ENCODE measurements at places on chromosomes 5 and 9.
A peak's percentile ranks its signal among the peaks of the same experiment; 100 is the strongest.

GRCh38 chr9:109887079-109887478 is 107.1 kb downstream of the PALM2AKAP2 start:
- DNase-seq = no peak

- no peak for DNase-seq
These were observed 284.4 kb downstream of the PIK3R1 start for GRCh38 chr5:68499987-68500386.

DNA sequence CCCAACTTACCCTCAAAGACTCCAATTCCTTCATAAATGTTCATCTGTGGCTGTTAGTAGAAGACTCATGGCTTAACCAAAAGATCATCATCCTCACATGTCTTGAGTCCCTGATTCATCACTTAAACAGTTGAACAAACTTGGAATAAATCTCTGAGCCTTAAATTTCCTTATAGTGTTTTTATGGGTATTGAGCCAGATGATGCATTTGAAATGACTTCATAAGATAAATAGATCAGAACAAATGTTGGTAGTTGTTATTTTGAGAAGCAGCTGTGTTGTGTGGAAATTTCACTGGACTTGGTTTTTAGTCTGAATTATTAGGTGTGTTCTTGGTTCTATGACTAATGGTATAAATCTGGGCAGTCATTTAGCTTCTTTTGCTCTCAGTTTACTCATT is 236.2 kb downstream of the NNT start:
- no peak for DNase-seq

DNA sequence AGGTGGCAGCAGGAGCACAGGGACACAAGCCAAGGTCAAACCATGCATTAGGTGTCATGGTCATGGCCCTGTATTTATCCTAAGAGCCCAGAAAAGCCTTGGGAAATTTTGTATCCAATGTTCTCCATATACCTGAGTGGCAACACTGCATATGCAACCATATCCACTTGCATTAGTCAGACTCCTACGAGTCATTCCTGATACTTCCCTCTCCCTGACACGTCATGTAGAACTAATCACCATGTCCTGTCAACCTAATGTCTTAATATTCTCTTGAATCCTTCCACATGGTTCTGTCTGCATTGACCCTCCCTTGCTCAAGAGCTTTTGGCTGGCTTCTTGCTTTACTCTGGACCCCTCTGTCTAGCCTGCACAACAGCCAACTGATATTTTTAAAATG is 9.4 kb downstream of the SCGB3A2 start:
- DNase-seq = no peak

DNA sequence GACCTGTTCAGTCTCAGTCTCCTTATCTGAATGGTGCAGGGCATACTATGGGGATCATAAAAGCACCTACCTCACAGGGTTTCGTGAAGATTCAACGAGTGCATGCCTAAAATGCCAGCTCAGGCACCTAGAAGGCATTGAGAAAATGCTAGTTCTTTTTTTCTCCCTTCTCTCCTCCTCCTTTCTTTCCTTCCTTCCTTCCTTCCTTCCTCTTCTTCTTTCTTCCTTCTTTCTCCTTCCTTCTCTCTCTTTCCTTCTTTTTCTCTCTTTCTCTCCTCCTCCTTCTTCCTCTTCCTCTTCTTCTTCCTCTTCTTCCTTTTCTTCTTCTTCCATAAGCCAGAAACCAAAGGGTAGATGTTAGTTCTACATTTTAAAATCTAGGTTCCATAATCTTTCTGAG is 12.3 kb upstream of the RAB14 start:
- DNase-seq = no peak

GRCh38 chr5:62791059-62791458 is 212.4 kb downstream of the LRRC70 start:
- no peak for DNase-seq

- DNase-seq = no peak
These were observed 102.5 kb downstream of the LIFR start for GRCh38 chr5:38453921-38454320.

- no peak for DNase-seq
These were observed 57.1 kb downstream of the SUSD1 start for GRCh38 chr9:112118009-112118408.

DNA sequence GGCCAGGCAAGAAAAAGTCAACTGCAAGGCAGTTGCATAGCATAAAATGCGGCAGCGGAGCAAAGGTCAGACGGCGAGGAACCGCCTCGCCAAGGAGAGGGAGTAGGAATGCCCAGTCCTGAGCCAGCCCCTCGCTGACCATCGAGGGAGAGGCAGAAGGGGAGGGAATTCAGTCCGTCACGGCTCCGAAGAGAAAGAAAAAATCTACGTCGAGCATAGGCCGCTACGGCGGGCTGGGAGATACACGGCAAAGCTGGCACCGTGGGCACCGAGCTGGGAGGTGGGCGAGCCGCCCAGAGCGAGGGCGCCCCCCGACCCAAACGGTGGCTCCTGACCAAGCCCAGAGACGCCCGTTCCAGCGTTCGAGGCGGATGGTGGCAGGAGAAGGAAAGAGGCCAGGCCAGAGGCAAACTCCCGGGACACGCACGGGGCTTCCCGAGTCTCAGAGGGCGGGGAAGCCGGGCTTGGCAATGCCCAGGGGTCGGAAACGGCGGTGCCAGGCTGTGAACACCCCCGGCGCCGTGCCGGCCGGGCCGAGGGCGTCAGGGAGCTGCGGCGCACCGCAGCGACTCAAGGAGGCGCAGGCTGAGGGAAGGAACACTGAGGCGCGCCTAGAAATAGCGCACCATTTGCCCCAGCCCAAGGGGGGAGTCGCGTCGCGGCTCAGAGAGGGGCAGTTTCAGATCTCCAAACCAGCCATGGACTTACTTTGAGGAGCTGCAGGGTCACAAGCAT is 518 bp downstream of the SPRY4 start:
- DNase-seq = peak; percentile 41

DNA sequence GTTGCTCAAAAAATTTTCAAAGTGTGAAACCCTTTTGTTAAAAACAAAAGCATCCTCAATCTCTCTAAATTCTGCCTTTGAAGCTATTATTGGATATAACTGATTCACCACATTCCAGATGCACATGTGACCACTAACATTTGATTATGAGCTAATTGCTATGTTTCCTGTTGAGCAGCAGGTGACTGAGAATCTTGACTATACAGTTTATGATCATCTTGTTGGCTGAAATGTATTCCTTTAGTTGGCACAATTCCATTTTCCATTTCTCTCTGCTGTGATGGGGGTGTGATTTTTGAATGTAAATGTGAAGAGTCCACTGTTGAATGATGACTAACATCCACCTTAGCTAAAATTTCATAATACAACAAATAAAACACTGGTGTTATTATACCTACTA is 10.7 kb downstream of the LYSMD3 start:
- DNase-seq = no peak

- no peak for DNase-seq
These were observed 56.1 kb downstream of the LRRTM2 start for GRCh38 chr5:138819081-138819480.

DNA sequence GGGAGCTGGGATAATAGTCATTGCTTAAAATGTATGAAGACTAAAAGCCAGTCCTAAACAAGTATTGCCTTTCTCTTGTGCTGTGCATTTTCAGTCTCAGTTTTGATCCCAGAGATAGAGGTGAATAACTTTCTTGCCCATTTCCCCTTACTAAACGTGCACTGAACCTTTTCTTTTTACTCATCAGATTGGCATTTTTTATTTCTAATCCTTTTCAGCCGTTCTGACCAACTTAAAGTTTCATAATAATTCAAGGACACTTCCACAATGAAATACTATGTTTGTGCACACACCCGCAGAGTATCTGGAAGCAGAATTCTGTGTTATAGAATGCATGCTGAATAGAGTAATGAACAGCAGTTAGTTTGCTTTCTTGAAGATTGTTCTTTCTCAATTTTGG is 343.6 kb downstream of the LRRC70 start:
- DNase-seq = no peak

GRCh38 chr5:157107508-157107907 is 1.3 kb downstream of the HAVCR2 start:
- DNase-seq = no peak

DNA sequence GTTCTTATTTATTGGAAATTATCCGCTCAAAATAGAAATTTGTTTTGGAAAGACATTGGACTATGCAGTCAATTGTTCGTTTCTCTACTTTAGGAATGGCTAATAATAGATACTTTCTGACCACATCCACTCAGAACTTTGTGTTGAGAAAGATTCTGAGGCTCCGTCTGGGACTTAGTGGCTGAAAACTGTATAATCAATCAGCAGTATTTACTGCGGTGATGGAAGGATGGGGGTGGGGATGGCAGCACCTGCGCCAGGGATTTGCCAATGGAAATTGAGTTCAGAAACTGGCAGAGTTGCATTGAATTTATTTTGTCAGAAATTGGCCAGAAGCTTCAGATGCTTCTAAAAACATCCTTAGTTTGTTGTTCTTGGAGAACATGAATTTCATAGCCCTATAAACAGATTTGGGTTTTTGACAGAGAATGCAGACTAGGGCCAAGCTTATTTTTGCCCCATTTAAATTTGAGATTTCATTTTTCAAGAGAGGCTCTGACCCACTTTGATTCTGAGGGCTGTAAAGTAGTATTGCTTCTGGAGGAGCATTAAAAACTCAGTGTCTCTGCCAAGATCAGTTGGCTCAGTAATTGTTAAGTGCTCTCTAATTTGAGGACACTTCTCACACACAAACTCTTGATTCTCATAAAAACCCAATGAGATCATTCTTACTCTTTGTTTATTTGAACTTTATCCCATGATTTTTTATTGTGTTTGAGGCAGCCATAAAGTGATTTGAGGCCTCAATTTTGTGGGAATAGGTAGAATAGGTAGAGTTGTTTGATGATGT is 215.1 kb downstream of the CD180 start:
- DNase-seq = no peak

GRCh38 chr5:133494923-133495246 is 117.5 kb downstream of the FSTL4 start:
- DNase-seq = no peak

- no peak for DNase-seq
These were observed 71.1 kb upstream of the LRRTM2 start for GRCh38 chr5:138946241-138946623.

DNA sequence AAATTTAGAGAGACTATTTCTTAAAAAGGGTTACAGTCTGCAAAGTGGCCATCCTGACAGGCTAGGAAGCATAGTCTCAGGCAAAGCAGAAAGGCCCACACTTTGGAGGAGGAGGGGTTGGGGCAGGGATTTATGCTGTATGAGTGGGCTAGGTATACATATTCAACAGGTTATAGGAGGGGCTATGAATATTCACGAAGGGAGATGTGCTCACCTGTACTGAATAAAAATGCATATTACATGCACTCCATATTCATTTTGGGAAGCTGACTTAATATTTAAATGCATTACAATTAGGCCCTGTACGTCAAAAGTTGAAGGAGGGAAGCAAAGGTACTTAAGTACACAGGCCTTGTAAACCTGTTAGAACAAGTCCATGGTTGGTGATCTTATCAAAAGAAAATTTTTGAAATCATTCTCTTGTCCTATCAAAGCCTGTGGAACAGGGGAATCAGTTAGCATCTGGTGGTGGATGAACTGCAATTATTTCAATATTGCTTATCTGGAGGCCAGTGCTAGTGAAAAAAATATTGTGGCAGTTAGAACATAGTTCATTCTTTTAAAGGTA is 1.6 kb downstream of the CENPP start:
- no peak for DNase-seq

GRCh38 chr9:22211588-22212360 is 202.7 kb upstream of the CDKN2B start:
- DNase-seq = no peak

DNA sequence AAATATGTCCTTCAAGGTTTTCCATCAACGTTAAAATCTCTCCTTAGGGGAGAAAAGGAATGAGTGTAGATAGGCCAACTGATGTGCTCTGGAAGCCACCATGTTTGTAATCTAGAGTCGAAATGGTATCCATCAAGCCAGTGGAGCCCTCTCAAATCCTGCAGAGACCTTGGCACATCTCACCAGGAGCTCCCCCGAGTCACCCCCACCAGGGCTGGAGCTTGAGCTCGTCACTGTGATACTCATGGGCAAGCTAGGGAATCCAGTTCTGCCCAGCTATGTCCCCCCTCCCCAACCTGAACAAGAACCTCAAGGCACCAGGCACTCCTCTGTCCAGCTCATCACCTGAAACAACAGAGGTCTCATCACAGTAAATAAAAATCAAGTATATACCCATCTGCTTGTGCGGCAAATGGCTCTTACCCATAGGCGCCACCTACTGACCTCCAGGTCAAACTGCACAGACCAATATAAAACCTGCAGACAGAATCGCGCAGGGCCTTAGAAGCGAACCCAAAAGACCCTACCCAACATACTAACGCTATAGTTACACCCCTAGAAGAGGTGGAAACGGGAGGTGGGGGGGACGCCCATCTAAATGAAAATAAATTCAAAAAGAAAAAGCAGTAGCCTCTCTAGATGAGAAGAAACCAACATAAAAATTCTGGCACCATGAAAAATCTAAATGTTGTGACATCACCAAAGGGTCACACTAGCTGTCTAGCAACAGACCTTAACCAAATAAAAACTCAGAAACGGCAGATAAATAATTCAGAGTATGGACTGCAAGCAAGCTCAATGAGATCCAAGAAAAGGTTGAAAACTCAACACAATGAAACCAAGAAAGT is 75.0 kb downstream of the TTC39B start:
- DNase-seq = no peak

DNA sequence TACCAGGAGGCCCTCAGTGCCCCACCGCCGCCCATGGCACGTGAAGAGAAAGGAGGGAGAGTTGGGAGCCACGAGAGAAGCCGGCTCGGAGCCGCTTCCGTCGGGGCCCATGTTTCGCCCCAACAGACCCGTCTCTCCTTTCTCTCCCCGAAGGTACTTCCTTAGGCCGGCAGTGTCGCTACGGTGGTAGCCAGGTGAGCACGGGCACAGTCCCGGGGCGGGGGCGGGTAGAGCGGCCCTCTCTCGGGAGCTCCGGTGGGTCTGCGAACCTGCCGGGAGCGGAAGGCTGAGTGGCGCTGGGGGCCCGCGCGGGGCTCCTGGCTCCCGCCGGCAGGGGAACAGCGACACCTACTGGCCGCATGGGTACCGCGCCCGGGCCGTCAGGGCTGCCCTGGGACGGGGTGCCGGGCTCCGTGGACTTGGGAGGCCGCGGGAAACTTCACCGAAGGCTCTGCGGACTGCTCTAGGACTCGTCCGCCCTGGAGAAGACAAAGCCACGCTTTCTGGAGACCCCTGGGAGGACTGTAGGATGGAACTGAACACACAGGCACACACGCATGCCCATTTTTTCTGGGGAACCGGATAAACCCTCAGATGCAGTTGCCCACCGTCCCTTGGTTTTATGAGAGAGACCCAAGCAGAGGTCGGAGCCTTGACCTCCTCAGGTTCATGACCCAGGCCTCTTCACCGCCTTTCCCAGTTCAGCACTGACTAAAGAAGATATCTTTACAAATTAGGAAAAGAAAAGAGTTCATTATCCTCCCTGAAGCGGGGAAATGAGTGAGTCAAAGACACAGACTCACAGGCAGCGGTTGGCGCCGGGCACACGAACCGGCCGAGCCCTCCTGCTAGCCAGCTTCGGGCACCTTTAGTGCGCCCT is 202.5 kb downstream of the MEF2C start:
- peak; percentile 76 for DNase-seq

GRCh38 chr9:129696944-129697655 is 31.7 kb downstream of the PRRX2 start:
- no peak for DNase-seq

GRCh38 chr9:76716085-76716672 is 48.1 kb upstream of the PCA3 start:
- no peak for DNase-seq

Measured in nucleus accumbens (tissue), 56 donors.